ENCODE measurements at places on chromosomes 13 and 19.
A peak's percentile ranks its signal among the peaks of the same experiment; 100 is the strongest.

- no peak for DNase-seq
Observed at GRCh38 chr13:99892196-99892613, 79.4 kb downstream of the ZIC5 start.

DNA sequence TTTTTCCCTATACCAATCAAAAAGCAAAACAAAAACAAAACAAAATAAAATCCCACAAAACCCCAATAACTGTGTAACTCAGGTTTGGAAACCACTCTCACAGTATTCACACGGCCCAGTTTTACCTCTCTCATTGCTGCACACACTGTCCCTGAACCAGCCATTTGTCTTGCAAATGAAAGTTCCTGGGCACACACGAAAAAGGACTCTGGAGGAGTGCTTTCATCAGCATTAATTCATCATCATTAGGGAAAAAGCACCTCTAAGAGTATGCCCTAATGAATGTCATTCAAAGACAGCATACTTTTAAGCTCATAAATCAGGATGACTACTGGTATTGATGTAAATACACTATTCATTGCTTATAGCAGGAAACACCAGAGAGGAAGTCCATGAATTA is 306.3 kb downstream of the DNAJC15 start:
- DNase-seq, result no peak

GRCh38 chr13:75437582-75438318 is 44.2 kb downstream of the TBC1D4 start:
- no peak for DNase-seq

- no peak for DNase-seq
Observed at GRCh38 chr13:49566461-49566860, 18.9 kb downstream of the RCBTB1 start.

DNA sequence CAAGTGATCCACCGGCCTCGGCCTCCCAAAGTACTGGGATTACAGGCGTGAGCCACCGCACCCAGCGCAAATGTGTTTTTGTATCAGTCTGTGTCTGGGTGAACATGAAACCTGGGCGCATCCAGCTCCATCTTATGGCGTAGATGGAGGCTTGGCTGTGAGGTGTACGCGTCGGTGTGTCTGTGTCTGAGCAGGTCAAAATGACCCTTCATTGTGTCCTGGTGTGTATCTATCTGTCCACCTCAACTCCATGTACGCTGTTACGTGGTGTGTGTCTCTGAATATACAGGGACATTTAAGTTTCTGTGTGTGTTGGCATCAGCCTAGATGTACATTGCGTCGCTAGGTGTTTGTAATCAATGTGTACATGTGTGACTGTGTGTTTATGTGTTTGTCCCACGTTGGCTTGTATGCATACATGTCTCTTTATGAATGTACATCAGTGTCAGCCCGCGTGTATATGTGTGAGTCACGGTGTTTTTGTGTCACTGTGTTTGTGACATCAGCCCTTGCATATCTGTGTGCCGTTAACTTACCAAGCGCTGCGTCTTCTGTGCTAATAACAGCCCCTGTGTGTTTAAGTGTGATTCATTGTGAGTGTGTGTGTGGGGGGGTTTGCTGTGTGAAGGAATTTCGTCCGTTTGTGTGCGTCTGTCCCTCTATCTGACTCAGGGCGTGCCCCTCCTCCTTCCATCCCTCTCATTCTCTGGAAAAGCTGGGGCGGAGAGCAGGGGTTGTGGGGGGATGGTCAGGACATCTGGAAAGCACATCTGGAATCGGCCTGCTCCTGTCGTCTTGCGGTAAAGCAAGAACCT is 6.4 kb downstream of the AXL start:
- peak; percentile 26 for DNase-seq

- DNase-seq, result no peak
Observed at GRCh38 chr13:105979131-105980011, 556.1 kb downstream of the EFNB2 start.

GRCh38 chr13:48159826-48160225 is 64.9 kb upstream of the MED4 start:
- DNase-seq, result no peak

DNA sequence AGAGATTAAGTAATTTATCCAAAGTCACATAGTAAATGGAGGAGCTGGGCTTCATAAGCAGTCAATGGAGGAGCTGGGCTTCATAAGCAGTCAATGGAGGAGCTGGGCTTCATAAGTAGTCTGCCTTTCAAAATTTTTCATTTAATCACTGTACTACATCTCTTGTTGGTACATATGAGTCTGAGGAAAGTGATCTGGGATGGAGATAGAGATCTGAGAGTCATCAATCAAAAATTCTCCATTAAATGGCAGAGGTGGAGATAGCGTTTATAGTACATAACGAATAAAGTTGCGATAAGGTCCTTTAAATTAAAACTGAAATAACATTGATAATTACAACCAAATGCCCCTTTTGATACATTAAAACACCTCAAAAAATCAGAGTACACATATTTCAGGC is 189.3 kb downstream of the KLF5 start:
- no peak for DNase-seq

GRCh38 chr19:18972301-18972811 is 31.3 kb upstream of the HOMER3 start:
- DNase-seq, result no peak

DNA sequence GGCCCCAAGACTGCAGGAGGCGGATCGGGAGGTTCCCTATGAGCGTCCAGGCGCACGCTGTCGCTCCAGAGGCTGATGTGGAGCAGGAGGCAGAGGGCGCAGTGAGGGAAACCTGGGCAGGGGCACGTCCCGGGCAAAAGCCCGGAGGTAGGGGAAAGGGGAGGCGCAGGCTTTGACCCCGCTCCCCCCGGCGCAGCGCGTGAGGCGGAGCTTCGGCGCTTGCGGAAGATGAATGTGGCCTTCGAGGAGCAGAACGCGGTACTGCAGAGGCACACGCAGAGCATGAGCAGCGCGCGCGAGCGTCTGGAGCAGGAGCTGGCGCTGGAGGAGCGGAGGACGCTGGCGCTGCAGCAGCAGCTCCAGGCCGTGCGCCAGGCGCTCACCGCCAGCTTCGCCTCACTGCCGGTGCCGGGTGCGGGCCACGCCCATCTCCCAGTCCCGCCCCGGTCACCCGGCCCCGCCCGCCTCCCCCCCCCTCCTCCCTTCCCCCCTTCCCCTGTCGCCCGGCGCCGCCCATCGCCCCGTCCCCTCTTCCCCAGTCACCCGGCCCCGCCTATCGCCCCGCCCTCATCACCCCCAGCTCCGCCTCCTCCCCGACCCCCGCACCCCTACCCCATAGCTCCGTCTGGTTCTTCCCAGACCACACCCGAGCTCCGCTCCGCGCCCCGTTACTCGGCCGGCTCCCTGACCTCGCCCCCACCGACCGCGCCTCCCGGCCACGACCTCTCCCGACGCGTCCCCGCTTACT is 4.1 kb downstream of the HMG20B start:
- DNase-seq, result no peak

GRCh38 chr13:104267206-104267811 is 1201.1 kb upstream of the SLC10A2 start:
- DNase-seq, result no peak

DNA sequence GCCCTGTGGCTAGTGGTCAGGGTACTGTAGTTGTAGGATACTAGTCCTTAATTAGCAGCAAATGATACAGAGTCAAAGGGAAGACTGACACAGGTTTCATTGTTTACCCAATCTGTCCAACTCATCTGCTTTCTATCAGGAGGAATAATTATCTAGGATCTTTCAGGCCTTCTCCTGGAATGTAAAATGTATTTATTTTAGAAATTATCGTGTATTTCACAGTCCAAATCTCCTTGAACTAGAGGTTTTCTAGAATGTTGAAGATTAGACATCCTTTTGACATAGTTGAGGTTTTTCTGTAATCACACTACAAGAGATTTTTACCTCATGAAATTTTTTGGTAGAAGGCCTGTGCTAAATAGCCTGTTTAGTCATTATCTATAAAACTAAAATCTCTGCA is 1694.8 kb upstream of the PCDH20 start:
- no peak for DNase-seq

DNA sequence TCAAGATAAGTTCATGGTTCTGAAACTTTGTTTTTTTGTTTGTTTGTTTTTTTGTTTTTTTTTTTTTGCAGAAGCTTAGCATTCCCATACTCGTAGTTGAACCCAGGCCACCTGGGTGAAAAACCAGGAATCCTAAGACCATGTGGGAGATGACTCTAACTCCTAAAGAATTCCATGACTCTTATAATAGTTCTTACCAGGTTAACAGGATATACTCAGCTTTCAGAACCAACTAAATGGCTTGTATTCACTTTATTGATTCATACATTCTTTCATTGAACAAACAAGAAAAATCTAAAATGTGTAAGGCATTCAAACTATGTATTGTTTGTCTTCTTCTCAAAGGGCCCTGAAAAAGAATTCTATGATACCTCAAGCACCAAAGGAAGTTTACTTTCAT is 40.5 kb upstream of the KLF5 start:
- no peak for DNase-seq

DNA sequence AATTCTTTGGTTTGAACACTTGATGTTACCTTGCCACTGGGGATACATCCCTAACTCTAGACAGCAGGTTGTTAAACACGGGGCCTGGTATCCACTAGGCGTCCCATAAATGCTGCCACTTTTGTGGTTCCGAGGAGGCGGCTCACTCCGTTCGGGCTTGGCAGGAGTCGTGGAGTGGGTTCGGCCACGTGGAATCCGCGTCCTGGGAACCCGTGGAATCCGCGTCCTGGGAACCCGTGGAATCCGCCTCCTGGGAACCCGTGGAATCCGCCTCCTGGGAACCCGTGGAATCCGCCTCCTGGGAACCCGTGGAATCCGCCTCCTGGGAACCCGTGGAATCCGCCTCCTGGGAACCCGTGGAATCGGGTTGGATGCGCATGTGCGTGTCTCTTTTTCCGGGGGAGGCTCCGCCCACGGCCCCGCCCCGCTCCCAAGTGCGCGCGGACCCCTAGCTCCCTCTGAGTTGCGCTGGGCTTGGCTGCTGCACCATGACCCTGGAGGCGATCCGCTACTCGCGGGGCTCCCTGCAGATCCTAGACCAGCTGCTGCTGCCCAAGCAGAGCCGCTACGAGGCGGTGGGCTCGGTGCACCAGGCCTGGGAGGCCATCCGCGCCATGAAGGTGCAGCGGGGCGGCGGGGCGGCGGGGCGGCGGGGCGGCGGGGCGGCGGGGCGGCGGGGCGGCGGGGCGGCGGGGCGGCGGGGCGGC is at the start of gene MRI1:
Gene MRI1, plus strand, starts transcription at position 422 of the 707 bp plus-strand sequence. Its CDS starts 67 bp downstream, at position 489.
- peak; percentile 65 for DNase-seq

DNA sequence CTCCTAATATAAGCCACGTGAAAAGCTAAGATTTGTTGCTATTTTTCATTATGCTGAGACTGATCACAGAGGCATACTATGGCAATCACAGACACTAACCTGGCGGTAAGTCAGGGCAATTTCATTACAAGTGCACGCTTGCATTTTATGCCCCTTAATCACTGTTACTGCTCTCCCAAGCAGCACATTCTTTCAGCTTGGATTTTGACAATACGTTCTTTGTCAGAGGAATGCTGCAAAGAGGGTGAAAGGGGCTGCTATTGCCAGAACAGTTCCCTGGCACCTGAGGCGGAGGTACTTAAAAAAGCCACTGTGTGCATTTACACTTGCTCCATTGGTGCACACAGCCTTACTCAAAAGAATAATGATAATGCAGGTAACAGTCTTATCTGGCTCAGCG is 346.6 kb downstream of the RFC3 start:
- no peak for DNase-seq

GRCh38 chr19:17764348-17764747 is 13.1 kb downstream of the FCHO1 start:
- no peak for DNase-seq

GRCh38 chr13:93751117-93751516 is 524.5 kb downstream of the GPC6 start:
- DNase-seq, result no peak

GRCh38 chr13:49812812-49813211 is 20.3 kb upstream of the KPNA3 start:
- no peak for DNase-seq

GRCh38 chr13:81602241-81602640 is 1261.3 kb upstream of the SPRY2 start:
- no peak for DNase-seq

- DNase-seq, result no peak
Observed at GRCh38 chr19:49655570-49656455, 9.8 kb downstream of the IRF3 start.

DNA sequence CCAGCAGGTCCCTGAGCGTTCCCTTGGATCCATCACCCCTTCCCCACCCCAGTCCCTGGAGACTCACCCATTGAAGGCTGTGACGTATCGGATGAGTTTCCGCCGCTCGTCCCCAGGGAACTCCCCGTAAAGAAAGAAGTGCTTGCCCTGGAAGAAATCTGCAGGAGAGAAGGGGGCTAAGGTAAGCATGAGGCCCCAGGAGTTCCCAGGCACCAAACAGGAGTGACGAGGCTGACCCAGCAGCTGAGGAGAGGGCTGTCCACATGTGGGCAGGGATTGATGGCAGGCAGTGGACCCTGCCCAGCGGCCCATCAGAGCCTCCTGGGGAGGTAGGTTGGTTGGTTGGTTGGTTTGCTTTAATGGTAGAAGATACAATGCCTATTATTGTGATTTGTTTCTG is 11.1 kb downstream of the ZNF575 start:
- no peak for DNase-seq

DNA sequence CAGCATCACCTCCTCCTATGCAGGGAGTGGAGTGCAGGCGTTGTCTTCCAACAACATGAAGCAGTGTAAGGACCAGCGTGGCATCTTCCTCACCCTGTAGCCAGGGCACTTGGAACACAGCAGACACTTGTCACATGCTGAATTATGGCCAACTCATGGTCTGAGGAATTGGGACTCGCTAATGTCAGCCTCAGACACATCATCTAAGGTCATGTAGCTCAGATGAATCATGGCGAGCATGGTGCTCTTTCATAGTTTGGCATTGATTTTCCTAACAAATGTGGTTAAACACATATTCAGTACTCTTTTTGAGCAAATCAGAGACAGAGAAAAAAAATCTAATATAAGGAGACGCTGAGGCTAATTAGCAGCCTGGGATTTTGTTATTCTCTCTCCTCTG is 99.6 kb upstream of the SGCG start:
- no peak for DNase-seq

DNA sequence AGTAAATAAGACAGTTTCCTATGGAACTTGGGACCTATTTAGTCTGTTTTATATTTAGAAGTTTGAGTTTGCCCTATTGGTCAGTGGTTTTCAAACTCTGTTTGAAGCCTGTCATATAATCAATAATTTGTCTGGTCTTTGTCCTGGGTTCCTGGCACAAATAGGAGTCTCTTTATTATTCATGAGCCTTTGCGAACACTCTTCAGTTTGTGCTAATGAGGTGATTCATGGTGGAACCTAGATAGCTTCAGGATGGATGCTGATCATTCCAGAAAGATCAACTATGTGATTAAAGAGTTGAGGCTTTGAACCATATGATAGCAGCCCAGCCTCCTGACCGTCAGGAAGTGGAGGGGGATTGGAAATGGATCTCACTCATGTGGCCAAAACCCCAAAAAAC is 10.0 kb upstream of the VWA8 start:
- DNase-seq, result no peak

- DNase-seq, result no peak
Observed at GRCh38 chr13:95239283-95239682, 62.0 kb downstream of the ABCC4 start.
